ENCODE measurements at places on chromosomes 4 and X. TPM values are rescaled to one million over a fixed set of nuclear protein-coding genes. Genes with fewer than 3 reads are reported as not detected.

GRCh38 chr4:85672959-85673358 lies 198.0 kb downstream of the ARHGAP24 start:
- no peak for DNase-seq

DNA sequence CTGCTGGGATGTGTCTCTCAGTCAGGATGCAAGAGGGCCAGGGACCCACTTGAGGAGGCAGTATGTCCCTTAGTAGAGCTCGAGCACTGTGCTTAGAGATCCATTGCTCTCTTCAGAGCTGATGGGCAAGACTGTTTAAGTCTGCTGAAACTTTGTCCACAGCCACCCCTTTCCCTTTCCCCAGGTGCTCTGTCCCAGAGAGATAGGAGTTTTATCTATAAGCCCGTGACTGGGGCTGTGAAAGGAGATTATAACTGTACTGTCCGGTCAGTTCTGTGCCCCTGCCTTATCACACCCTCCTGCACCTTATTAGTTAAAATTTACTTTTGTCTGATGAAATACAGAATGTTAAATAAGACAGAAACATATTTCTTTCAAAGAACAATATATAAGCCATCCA lies 378.4 kb downstream of the PABPC4L start:
- no peak for DNase-seq

DNA sequence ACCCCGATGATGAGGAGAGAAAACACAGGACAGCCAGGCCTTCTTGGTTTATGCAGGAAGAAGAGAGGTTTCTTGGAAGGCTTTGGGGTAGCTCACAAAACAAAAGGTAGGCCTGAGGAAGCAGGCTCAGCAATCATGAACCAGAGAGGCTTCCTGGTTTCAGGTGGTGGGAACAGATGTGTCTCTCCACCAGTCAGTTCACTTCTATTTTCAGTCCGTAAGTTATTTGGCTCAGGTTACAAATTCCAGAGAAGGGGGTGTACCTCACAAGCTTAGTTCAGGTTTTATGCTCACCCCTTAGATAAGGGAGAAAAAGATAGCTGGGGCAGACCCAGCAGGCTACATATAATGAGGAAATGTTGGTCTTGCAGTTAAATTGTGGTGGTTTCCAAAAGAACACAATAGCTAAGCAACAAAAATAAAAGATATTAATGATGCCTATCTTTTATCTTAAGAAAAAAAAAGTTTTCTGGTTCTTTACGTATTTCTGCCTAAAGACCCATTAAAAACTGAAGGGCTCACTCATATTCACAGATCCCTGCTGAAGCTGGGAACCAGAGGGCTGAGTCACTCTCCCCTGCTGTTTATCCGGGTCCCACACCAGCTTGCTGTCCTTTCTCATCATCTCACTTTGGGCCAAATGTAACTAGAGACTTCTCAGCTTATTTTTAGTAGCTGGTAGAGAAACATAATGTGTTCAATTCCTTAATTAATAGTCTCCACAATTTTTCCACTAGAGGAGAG lies 177.0 kb downstream of the CAMK2D start:
- no peak for DNase-seq

GRCh38 chr4:100721077-100721476 lies 203.3 kb upstream of the EMCN start:
- DNase-seq: no peak

- DNase-seq: peak; percentile 27
Observed at GRCh38 chr4:121192480-121192879, 28.4 kb upstream of the TNIP3 start.

- DNase-seq: no peak
Observed at GRCh38 chr4:59348949-59349348, 1851.2 kb upstream of the ADGRL3 start.

DNA sequence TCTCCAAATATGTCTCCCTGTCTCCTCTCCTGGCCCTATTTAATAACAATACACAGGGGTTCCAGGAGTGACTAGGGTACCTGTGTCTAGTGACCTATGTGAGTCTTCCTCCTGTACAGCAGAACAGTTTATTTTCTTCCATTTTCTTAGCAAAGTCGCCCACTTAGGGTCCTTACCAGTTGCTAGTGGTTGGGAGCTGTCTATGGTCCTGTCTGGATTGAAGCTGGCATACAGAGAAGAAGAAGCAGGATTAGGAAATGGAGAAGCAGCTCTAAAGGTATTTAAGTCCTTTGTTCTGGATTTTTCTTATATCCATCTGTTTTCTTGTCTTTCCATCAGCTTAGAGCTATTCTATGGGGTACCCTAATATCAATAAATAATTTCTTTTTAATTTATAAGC lies 587.1 kb upstream of the CPEB2 start:
- no peak for DNase-seq

GRCh38 chr4:22187203-22187820 lies 238.7 kb upstream of the KCNIP4 start:
- no peak for DNase-seq

DNA sequence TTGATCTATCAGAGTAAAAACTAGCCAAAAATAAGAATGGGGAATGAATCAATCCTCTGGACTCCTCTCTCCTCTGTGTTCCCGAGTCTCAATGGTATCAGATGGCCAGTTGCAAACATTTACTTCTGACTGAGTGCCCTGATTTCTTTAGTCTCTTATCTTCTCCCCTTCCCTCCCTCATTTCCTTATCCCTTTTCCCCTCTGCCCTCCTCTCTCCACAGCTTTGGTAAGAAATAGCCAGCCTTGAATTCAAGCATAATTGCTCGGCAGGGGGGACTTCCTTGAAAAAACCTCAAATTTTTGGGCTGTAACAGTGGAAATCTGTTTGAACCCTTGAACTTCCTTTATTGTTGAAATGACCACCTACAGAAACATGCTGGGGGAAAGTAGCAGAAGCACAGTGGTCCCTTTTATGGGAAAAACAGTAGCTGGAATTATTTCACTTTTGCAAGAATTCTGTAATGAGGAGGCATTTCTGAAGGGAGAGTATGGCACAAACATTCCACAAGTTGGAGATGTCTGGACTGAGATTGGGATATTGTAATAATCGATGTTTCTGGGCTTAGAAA lies 40.3 kb downstream of the NHS start:
- no peak for DNase-seq

DNA sequence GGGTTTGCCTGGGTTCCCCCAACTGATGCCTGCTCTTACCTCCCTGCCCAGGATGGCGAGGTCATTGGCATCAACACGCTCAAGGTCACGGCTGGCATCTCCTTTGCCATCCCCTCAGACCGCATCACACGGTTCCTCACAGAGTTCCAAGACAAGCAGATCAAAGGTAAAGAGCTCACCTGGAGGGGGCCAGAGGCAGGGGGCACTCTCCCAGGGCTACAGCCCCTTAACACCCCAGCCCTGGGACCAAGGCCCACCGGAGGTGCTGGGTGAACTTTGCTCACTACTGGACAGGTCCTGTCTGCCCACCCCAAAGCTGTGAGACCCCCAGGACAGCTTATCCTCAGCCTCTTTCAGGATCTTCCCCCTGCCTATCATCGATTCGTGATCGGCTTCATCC lies 24.5 kb downstream of the HTRA3 start:
- DNase-seq: no peak

- DNase-seq: no peak
Observed at GRCh38 chrX:130552444-130553073, 150.8 kb downstream of the RBMX2 start.

DNA sequence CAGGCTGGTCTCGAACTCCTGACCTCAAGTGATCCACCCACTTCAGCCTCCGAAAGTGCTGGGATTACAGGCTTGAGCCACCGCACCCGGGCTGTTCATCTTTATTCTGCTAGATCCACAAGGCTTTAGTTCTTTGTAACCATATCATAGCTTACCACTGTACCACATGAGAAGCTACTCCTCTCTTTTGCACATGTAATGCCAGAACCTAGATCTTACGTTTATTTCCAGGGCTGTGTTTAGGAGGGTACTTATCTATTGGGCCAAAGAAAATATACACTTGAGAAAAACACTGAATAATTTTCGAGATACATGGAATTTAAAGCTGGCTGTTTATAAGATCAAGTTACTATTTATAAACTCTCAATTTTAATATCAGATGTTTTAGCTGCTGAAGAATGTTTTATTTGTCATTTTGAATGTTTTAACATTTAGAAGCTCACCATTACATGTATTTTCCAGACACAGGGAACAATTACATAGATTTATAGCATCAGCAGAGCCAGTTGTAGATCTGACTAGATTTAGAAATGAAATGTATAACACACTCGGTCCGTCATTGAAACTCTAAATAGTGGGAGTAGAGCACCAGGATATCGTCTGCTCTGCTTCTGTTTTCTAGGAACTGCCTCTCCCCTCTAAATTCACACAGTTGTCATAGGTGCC lies 155.3 kb upstream of the HAND2 start:
- DNase-seq: no peak

DNA sequence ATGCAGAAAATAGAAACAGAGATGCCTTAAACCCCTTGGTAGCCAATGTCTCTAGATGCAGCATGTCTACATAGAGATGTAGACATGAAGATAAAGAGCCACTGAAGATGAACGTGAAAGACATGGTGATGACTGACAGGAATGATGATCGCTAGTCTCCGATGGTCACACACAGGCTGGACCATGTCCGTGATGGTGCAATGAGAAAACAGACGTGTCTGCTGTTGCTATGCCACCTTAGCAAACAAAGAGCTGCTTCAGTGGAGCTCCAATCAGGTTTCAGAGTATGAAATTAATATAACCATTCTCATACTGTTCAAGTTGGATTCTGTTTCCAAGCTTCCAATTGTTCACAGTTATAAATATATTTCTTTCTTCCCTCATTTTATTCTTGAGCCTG lies 256.5 kb downstream of the CAMK2D start:
- DNase-seq: no peak

- DNase-seq: no peak
Observed at GRCh38 chr4:128722911-128723310, 86.6 kb upstream of the JADE1 start.

DNA sequence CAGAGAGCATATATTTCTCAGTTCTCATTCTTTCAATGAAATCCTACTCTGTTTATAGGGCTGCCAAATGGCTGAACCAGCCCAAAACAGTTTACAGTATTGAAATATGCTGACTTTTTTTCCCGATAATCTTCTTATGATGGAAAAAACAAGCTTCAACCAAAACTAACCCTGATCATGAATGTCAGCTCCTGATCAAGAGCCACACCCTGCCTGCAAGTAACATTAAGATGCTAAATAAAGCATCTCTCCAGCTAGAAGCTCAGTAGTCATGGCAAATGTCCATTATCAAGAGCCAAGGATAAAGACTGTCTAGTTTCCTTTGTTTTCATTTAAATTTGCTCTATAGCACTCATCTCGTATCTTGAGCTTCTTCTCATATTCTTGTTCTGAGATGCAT lies 136.0 kb downstream of the ADAMTS3 start:
- DNase-seq: no peak

DNA sequence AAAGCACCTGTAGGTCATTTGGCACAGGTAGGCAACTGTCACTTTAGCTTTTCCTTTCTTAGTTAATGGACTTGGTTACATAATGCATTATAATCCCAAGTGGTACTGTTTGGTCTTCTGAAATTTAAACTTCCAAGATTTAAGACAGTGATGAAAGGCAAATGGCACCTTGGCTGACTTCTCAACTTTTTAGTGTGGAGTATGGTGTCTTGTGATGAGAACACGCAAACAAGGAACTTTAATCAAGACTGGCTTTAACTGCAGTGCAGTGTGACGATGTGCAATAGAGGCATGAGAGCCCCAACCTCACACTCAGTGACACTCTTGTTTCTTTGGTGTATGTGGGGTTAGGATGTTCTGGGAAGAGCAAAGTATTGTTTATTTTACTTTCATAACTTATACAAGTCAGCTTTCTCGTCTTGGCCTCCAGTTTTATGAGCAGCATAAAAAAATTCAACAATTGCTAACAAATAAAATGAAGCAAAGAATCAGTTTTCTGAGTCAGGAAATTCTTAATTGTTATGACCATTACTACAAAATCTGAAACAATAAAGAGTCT lies 171.9 kb downstream of the MAD2L1 start:
- DNase-seq: no peak

DNA sequence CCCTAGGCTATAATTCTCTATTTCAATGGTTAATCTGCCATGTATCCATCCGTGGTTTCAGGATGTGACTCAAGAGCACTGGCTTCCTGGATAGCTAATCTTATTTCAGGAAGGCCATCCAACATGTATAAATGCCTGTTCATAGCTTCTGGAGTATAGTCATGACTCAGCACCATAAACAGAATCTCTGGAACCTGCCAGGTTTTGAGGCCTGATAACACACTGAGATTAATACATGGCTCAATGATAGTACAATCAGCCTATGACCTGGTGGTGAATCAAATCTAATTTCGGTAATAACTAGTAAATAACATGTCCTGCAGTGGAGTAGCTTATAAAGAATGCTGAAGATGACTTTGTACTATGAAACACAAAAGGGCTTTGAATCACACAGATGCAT lies 5.7 kb upstream of the IL13RA2 start:
- no peak for DNase-seq

GRCh38 chr4:22573198-22573597 lies 57.3 kb upstream of the ADGRA3 start:
- no peak for DNase-seq

- DNase-seq: no peak
Observed at GRCh38 chr4:105594099-105595010, 41.9 kb downstream of the ARHGEF38 start.

DNA sequence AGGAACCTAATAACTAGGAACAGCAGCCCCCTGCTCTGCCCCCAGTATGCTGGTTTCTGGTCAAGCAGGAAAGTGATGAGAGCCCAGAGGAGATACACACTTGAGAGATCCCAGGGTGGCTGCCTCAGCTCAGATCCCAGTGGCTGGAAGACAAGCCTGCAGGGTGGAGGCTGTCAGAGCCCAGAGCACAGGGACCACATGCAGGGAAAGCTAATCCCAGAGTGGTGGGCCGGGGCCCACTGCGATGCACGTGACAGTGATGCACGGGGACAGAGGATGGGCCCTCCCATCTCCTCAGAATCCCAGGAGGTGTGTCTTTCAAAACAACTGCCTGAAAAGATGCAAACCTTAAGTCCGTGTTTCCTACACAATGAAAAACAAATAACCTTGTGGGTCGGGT lies 29.1 kb upstream of the CRMP1 start:
- no peak for DNase-seq

DNA sequence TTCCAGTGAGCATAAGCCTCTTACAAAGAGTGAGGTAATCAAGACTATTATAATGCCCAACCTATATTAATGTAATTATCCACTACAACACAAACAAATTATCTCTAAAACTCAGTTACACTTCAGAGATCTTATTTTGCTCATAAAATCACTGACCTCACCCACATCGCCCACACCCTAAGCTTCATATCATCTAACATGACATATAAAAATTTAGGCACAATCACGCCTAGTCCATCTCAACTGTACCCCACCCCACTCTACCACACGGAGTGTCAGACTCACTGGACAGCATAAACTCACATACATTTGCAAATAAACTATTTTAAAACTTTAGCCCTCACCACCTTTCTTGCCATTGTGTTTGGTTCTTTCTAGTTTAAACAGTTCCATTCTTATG lies 252.4 kb downstream of the PCDH7 start:
- DNase-seq: no peak

SSX2 gene
- not detected for total RNA-seq

WDR1 gene
- 198 TPM for total RNA-seq

GYPB gene
- total RNA-seq: not detected

ANKRD50 gene
- total RNA-seq: 0.36 TPM

MAGEA10 gene
- not detected for total RNA-seq

POU3F4 gene
- not detected for total RNA-seq

DNAAF6 gene
- total RNA-seq: not detected

SPANXD gene
- total RNA-seq: not detected

AKAP14 gene
- not detected for total RNA-seq

ARHGEF6 gene
- total RNA-seq: 43.3 TPM

FDCSP gene
- total RNA-seq: not detected

C1QTNF7 gene
- not detected for total RNA-seq

Measured in CD4-positive, alpha-beta T cell (primary cell).